Esophagus squamous epithelium (tissue), 5 donors: ENCODE measurements at places on chromosomes 3 and 15.

GRCh38 chr15:29034593-29035335 is 149.0 kb downstream of the APBA2 start:
- no peak for DNase-seq

GRCh38 chr3:194476784-194477183 is 10.0 kb downstream of the ATP13A3 start:
- DNase-seq: no peak

DNA sequence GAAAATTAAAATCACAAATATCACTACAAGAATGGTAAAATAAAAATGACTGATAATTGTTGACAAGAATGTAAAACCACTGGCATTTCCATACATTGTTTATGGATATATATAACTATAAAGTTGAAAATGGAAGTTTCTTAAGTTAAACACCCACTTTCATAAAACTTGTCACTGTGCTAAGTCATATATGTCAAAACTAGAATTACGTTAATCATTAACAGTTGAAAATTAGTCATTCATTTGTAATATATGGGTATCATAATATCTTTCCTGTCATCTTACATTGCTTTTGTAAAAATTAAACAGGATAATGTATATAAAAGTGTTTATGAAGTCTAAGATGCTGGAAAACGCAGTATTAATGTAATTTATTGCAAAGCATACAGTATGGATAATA is 1398.6 kb upstream of the ALCAM start:
- no peak for DNase-seq

- DNase-seq: no peak
These were observed 17.9 kb upstream of the FAM81A start for GRCh38 chr15:59420108-59420507.

GRCh38 chr3:191246630-191247029 is 47.6 kb downstream of the OSTN start:
- no peak for DNase-seq

DNA sequence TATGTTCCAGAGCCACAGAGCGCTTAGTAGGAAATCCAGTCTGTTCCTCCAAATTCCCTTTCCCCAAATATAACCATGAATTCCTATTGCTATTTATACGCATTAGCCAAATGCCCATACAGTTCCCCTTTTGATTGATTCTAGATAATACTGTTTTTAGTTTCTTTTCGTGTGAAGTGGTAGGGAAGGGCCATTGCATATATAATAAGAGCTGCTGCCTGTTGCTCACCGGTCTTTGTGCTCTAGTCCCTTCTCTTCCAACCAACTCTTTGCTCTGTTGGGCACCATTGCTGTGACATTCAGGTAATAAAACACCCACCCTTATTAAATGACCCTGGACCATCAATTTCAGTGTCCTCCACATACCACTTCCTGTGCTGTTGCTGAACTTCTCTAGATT is 379.9 kb upstream of the KCNMB2 start:
- no peak for DNase-seq

DNA sequence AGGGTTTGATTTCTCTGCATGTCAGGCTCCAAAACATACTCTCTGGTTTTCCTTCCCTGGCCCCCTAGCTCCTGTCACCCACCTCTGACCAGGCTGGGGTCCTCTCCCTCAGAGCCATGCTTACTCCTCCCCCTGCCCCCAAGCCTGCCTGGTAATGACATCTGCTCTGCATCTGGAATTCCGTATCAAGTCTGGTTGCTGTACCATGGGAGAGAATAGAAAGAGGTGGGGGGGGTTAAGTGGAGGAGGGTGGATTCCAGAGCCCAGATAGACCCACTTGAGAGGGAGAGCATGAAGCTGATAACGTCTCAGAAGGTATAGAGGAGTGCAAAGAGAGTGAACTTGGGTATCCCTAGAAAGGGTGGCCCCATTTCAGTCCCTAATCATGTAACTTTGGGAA is 4.2 kb downstream of the IGDCC4 start:
- no peak for DNase-seq

GRCh38 chr3:124582621-124583395 is 147.4 kb upstream of the UMPS start:
- no peak for DNase-seq

GRCh38 chr15:74196175-74196574 is 6.4 kb downstream of the STRA6 start:
- no peak for DNase-seq

DNA sequence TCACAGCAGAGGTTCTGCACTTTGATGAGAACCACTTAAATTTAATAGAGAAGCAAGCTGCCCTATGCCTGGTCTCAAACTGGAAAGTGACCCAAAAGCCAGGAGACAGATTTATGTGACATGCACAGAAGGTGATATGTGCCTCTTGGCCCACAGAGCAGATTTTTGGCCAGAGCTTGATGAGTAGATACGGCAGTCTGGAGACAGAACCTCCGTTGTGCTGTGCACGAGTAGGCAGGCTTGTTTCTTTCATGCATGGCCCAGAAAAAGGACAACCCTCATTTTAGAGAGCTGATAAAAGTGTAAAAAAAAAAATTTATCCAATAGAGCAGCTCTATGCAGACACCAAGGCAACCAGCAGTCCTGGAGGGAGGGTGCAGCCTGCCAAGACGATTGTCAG is 423.1 kb downstream of the CNTN6 start:
- DNase-seq: no peak

DNA sequence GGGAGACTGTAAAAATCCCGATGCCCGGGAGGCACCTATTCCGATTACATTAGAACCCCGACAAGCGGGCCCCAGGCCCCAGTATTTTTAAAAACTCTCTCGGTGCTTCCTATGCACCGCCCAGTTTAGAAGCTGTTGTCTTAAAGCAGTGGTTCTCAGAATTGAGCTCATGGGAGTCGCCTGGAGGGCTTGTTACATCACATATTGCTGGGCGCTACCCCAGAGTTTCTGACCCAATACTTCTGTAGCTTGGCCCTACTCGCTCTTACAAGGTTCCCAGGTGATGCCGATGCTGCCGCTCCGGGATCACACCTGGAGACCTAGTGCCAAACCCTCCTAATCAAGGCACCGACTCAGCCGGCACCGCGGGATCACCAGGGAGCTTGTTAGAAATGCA is 35.2 kb downstream of the CPN2 start:
- no peak for DNase-seq

GRCh38 chr3:173892547-173892946 is 495.0 kb downstream of the NLGN1 start:
- DNase-seq: no peak

DNA sequence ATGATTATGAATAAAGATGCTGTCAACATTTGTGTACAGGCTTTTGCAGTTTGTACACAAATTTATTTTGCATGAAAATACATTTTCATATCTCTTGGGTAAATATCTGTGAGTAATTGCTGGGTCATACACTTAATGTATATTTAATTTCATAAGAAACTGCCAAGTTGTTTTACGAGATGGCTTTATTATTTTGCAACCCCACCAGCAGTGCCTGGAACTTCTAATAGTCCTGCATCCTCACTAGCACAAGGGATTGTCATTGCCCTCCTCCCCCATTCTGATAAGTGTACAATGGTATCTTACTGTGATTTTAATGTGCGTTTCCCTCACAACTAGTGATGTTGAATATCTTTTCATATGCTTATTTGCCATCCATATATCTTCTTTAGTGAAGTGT is 45.2 kb downstream of the ASTE1 start:
- no peak for DNase-seq

DNA sequence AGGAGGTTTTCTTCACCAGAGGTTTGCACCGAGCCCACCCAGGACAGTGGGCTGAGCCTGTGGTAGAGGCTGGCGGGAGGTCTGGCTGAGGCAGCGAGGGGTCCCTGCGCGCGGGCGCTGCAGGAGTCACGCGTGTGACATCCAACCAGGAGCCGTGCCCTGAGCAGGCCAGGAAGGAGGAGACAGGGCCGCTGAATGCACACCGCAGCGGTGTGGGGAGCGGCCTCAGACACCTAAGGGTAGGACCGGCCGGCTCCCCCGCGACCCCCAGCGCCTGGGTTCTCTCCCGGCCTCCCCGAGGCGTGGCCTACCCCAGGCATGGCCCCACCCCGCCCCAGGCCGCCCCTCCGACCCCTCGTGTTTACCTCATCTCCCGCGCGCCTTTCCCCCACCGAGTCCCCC is 412 bp downstream of the SLC41A3 start:
- no peak for DNase-seq

- DNase-seq: no peak
These were observed 63.8 kb downstream of the CNTN3 start for GRCh38 chr3:74550686-74551085.

- DNase-seq: no peak
These were observed 34.2 kb upstream of the GALNT15 start for GRCh38 chr3:16140116-16140893.

GRCh38 chr3:168457954-168458539 is 362.3 kb upstream of the GOLIM4 start:
- DNase-seq: no peak

GRCh38 chr3:124772081-124772831 is 42.0 kb downstream of the UMPS start:
- DNase-seq: no peak

- DNase-seq: no peak
These were observed 142.4 kb downstream of the ANXA2 start for GRCh38 chr15:60255390-60255789.

DNA sequence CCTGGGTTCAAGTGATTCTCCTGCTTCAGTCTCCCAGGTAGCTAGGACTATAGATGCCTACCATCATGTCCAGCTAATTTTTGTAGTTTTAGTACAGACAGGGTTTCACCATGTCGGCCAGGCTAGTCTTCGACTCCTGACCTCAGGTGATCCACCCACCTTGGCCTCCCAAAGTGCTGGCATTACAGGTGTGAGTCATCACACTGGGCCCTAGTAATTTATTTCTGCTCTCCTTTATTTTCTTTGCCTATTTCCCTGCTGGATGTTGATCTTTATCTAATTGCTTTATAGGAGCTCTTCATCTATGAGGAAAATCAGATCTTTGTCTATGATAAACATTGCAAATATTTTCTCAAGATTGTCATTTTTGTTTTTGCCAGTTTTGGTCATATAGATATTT is 31.7 kb downstream of the UQCC5 start:
- no peak for DNase-seq

GRCh38 chr15:52733088-52733487 is 53.9 kb upstream of the ATOSA start:
- DNase-seq: no peak

DNA sequence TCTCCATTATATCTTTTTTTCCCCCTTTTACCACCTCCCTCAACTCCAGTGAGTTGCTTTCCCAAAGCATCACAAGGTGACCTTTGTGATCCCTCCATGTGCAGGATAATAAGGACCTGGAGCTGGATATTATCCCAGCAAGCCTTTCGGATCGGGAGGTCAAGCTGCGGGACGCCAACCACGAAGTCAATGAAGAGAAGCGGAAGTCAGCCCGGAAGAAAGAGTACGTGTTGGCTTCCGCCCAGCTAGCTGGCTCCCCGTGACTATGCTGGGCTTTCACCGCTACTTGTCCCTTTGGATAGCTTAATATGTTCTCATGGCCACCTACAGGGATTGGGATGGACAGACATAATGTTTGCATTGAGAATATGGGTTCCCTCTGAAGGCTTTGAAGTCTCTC is 273.7 kb upstream of the UMPS start:
- no peak for DNase-seq

DNA sequence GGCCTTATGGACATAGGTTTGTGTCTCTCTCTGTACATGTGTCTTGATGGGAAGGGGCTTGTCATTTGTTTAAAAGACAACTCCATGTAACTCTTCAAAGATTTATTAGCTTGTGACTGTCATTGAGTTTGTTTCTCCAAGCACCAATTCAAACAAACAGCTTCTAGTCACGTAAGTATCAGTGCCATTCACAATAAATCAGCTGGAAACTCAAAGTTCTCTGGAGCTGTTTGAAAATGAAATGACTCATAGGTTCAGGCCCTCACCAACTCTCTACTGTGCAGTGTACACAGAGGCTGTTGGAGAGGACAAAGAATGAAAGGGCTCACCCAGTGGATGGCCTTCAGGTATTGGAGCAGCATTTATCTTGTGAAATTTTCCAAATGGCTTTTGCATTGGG is 476.3 kb downstream of the AGBL1 start:
- DNase-seq: no peak

GRCh38 chr3:100260081-100260684 is 609 bp upstream of the TBC1D23 start:
- no peak for DNase-seq

GRCh38 chr3:13497386-13497785 is 17.3 kb downstream of the HDAC11 start:
- no peak for DNase-seq

DNA sequence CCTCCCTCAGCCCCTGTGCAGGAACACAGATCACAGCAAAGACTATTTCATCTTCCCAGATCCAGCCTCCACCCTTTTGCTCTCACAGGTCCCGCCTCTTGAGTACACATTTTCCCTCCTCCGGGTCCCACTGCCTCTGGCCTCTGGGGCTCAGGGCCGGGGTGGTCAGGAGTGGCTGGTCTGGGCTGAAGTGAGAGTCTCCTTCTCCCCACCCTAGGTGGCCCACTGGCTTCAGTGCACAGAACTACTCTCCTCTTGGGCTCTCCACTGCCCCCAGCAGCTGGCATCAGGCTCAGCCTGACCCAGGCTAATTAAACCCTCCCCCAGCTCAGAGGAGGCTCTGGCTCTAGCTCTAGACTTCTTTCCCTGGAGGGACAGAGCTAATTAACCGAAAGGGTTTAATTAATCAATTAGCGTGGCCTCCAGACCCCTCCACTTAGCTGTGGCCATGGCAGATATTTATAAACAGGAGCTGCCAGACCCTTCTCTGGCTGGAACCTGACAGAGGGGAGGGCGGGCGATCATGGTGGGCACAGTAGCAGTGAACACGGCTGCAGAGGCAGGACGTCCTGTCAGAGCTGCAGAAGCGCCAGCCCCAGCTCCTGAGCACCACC is 15.1 kb downstream of the DUSP7 start:
- DNase-seq: no peak

DNA sequence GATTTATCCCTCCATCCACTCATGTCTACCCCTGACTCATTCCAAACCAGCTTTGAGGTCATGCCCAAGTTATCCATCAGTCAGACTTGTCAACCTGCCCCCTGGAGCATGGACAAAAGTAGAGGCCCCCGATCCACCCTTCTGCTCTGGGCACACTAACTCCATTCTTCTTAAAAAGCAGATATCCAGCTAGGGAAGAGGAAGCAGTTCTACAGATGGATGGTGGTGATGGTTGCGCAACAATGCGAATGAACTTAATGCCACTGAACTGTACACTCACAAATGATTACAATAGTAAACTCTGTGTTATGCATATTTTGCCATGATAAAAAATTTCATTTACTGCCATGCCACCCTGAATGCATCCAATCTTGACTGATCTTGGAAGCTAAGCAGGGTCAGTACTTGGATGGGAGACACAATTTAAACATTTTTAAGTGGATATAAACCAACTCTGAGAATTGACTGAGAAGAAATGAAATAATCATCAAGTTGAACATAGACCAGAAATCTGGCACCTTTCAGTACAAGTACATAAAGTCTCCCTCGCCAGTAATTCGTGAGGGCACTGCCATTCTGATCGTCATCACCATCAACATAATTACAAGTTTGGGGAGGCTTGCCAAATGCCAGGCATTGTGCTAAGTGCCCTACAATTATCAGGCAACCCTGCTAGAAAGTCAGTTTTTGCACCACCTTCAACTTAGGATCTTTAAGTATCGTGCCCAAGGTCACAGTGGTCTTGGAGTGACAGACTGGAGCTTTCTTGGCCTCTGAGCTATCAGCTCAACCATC is 124.8 kb downstream of the ATP10A start:
- no peak for DNase-seq
